ENCODE measurements at places on chromosomes 4 and X.

DNA sequence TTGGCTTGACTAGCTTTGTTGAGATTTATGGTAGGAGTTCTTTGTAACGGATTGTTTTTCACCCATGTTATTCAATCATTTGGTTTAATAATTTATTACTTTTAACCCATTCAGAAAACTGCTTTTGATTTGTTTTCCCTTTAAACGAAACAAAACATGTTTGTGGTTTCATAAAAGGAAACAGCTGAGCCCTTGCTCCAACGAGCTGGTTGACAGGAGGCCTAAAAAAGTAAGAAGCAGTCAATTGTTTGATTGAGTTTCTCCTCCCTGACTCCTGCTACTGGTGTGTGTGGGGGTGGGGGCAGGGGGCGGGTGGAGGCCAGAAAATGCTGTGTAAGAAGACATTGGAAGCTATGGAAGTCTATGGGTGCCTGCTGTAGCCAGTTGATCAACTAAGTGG, 102.8 kb downstream of the CHRDL1 start:
- no peak for DNase-seq

DNA sequence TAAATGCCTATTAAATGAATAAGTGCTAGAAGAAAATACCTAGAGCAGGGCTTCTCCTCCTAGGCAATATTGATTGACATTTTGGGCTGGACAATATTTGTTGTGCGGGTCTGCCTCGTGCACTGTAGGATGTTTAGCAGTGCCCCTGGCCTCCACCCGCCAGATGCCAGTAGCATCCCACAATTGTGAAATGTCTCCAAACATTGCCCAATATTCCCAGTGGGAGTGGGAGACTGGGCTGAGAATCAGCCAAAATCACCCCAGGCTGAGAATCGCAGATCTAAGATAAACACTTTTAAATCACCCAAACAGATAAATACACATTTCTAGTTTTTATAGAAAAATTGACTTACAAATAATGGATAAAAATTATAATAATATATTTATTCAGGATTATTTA, 916.2 kb upstream of the LCORL start:
- no peak for DNase-seq

GRCh38 chrX:119816300-119816699, 24.9 kb upstream of the RPL39 start:
- no peak for DNase-seq

- no peak for DNase-seq
These were observed 269.1 kb upstream of the SLIT2 start for GRCh38 chr4:19982556-19982955.

DNA sequence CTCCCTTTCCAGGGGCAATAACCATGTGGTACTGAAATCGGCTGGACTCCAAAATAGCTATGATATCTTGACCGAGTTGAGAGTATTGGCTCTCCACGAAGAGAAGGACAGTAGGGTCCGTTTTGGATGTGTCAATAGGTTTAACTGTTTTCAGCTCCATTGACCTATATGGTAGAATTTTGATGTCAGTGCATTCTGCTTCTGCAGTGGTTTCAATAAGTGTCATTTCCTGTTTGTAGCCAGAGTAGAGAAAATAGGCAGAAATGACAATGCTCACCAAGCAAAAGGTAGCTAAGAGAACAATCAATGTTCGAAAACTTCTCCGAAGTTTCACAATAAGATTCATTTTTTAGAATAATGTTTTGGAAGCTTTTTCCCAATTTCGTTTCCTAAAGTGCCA, 36.7 kb downstream of the NDST4 start:
- DNase-seq, result no peak

DNA sequence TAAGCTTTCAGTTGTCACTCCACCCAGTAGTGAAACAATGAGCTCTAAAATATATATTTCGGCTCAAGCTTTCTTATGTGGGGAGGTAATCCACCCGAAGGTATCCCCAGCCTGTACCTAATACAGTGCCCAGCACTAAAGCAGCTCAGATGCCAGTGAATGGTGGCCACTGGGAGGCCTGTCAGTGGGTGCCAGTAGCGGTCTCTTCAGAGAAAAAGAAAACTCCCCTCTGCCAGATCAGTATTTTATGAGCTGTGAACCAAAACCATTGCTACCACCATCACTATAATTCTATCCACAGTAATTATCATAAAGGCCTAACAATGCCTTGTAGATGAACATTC, 835 bp upstream of the NFKB1 start:
- DNase-seq, result no peak

DNA sequence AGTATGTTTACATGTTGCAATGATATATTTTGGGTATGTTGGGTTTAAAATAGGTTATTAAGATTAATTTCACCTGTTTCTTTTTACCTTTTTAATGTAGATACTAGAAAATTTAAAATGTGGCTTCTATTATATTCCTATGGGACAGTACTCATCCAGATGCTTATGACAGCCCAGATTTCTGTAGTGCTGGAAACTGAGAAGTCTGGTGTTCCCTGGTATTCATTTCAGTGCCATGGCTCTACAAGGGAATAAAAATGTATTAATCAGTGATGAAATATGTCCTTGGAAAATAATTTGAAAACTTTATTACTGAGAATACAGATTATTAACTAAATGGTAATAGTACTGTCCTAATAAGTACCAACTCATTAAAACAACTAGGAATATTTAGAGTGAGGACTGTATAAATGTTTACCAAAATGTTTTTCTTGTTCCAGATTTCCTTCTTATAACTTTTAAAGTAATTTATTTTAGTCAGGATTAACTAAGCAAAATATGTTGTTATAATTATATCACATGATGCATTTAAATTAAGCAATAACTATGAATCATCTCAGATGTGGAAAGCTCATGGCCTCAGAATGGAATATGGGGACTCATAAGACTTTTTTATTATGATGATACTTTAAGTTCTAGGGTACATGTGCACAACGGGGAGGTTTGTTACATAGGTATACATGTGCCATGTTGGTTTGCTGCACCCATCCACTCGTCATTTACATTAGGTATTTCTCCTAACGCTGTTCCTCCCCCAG, 25.3 kb downstream of the ARHGAP24 start:
- DNase-seq, result no peak

DNA sequence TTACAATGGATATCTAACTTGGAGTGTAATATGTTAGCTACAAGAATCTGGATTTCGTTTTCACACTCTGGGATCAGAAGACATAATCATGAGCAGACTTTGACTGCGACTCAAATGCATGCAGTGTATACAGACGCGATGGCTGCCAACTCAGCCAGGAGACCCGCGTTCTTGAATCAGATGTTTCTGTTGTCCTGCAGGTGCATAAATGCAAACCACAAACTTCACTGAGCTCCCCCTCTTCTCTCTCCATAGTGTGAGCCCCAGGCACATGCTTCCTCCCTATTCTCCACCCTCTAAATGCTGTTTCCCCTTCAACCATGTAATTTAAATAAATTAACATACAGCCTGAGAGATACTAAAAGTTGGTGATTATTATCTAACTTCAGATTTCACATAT, 347.9 kb downstream of the DCHS2 start:
- no peak for DNase-seq

DNA sequence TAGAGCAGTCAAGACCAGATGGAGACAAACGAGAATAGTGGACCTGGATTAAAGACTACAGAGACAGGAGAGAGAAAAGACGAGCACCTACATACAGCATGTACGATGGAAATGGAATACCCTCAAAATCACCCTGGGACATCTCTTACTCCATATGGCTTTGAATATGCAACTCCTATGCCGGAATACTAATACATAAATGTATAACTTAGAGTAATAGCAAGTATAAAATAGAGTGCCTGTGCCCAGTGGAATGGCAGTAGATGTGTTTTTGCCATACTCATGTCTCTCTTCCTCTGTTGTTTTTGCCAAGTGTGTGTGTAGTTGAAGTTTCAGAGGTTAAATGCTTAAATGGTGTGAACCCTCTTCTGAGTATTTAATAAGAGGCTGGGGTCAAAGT, 39.8 kb upstream of the LIMCH1 start:
- no peak for DNase-seq

DNA sequence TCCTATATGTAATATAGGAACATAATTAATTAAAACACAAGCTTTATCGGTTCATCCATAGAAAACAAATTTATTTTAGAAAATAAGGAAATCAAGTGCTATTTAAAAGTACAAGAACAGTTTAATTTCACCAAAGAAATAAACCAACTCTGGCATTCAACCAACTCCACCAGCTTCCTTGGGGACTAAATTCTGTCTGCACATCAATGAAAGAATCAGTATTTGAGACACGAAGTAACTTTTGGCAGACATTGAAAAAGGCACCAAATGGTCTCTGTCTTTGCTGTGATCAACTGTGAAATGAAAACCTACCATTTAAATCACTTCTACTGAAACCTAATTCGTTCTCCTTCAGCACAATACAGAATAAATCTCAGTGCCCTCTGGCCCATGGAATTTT, 719.7 kb upstream of the GRIA3 start:
- no peak for DNase-seq

DNA sequence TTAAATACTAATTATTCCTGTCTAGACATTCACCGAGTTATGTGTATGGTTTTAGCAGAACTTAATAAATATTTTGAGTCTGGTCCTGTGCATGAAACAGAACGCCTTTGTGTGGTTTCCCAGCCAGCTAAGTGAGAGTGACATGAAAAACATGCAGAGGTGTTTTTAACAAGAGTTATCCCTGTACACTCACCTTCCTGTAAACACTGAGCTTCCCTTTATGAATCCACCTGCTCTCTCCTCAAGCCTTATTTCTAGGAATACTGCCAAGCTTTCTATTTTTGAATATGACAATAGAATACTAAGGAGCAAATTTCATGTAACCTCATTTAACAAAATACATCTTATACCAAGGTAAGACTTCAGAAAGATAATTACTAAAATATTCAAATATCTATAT, 270.3 kb upstream of the CTSO start:
- no peak for DNase-seq

DNA sequence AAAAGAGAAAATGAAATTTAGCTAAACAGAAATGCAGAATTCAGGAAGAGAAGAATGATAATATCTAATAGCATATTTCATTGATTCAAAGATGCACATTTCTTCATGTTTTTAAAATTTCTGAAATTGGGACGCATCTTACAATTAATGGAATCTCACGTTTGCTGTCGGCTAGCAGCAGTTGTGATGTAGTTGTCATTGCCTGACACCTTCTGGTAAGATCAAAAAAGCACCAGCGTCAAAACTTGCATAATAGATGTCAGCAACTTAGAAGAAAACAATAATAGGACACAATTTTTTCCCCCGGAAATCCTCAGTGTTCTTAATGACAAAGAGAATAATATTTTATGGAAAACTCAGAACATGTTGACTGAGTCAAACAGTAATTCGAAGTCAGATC, 29.8 kb upstream of the SLC7A3 start:
- DNase-seq, result no peak

GRCh38 chr4:161186012-161186411, 977.8 kb downstream of the FSTL5 start:
- DNase-seq, result no peak

GRCh38 chrX:118156254-118156952, 39.8 kb upstream of the KLHL13 start:
- DNase-seq, result no peak

GRCh38 chrX:21375708-21376009, 1.4 kb downstream of the CNKSR2 start:
- DNase-seq, result no peak

DNA sequence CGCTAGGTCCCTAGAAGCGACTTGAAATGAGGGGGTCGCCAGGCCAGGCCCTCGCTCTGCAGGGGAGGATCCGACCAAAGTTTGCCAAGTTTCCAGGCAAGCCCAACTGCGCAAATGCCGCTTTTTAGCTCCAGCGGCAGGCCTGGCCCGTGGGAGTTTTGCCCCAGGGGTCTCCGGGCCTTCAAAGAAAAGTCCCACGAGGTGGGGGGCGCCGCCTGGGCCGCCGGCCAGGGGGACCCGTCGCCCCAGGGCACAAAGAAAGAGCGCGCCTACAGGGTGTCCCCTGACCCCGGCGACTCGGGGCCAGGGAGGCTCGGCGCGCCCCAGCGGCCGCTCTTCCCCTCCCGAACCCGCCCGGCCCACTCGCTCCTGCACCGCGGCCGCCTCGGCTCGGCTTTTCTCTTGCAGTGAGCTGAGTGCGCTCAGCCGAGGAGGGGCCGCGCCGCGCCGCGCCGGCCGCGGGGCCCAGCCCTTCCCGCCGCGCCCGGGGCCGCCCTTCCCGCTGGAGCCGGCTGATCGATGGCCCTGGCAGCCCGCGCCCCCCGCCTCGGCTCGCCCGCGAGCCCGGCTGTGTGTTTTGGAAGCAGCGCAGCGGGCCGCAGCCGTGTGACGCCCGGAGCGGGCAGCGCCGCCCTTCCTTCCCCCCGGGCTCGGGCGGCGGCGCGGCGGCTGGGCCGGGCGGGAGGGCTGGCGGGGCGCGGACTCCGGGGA, 754 bp upstream of the KLF3 start:
- DNase-seq, result peak; percentile 45

DNA sequence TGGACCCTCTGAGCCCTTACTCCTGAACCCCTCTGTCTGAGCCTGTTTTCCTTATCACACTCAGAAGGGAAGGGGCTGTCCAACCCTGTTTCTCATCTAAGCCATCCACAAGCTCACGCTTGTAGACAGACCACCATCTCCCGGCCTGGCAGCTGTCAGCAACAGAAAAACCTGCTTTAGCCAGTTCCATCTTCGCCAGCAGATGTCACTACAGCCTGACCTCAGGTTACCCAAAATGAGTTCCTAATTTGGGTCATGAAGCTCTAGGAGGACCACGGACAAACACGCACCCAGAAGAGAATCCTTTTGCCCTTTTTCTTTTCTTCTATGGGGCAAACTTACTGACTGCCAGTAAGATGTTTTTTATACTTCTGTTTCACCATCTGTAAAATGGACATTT, 445.4 kb downstream of the BCOR start:
- DNase-seq, result peak; percentile 70

GRCh38 chrX:1283741-1284140, 15.1 kb downstream of the CSF2RA start:
- no peak for DNase-seq

- DNase-seq, result no peak
These were observed 894.4 kb downstream of the FAT4 start for GRCh38 chr4:126209147-126209546.

DNA sequence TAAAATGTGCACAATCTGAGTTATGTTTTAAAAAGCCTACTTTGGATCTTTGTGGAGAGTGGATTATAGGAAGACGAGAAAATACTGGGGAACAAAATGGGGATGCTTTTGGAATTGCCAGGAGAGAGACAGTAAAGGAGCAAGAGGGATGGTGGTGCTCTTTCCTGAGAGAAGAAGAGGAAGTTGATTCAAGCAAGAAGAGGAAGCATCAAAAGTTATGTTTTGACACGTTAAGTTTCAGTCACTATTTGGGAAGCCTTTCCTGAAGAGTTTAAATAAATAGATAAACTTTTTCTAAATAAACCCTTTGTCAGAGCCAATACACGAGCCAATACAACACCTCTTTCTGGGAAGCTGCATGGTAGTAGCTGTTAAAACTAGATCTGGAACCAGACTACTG, 394.1 kb downstream of the GALNTL6 start:
- DNase-seq, result no peak

DNA sequence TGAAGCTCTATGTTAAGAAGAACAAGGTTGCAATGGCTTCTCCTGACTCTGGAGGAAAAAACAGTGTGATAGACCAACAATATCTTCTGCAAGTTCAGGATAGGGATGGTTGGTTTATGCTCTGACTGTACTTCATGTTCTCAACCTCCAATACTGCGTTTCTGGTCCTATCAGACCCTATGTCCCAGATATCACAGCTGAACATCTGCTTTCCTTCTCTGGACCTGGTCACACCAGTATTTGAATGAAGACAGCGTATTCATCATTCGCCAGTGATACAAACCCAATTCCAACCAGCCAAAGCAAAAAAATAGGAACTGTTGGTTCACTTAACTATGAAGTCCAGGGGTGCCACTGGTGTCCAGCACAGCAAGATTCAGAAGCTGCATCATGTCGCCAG, 124.5 kb upstream of the KLF3 start:
- DNase-seq, result no peak
